Fibroblast of mammary gland (primary cell): ENCODE measurements at places on chromosomes 6 and 20.

DNA sequence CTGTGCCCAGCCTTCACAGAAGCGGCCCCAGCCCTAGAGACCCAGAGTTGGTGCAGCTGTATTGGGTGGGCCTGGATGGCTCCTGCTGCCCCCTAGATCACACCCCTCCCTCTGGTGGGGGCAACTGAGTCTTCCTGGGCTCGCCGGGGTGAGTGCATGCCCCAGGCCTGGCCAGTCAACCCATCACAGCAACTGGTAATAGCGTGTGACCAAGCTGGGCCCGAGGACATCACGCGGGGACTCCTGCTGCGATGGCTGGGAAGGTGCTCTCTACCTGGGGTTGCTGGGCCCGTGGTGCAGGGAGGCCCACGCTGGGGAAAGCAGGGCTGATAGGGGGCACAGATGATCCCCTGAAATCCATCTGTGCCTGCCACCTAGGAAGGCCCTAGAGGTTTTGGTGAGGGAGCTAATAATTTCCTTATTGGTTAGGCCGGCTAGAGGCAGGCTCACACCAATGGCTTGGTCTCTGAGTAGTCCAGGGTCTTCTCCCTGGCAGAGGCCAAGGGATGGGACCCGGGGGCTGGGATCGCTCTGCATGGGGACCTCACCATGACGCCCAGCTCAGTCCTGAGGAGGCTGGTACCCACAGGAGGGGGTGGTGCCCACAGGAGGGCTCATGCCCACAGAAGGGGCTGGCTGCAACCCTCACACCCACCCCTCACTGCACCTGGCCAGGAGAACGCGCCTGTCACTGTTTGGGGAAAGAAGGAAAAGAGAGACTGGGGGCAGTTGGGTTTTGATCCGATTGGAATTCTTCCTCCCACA is 103.9 kb downstream of the ASXL1 start:
- DNase-seq, result no peak

DNA sequence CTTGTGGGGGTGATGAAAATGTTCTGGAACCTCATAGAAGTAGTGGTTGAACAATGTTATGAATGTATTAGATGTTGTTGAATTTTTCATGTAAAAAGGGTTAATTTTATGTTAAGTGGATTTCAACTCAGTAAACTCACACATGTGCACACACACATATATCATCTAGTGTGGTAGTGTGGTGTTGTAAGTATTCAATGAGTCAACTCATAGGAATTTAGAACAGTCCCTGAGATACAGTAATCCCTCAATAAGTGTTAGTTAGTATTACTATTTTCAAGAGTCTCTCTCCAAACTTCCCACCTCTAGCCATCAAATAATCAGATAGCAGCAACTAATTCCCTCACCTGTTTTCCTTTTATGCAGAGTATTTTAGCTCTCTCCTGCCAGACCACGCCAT is 563.1 kb upstream of the JARID2 start:
- DNase-seq, result peak; percentile 83

GRCh38 chr6:91132461-91132860 is 545.6 kb upstream of the MAP3K7 start:
- no peak for DNase-seq

- DNase-seq, result no peak
Observed at GRCh38 chr6:144145541-144145940, 4.8 kb upstream of the STX11 start.

DNA sequence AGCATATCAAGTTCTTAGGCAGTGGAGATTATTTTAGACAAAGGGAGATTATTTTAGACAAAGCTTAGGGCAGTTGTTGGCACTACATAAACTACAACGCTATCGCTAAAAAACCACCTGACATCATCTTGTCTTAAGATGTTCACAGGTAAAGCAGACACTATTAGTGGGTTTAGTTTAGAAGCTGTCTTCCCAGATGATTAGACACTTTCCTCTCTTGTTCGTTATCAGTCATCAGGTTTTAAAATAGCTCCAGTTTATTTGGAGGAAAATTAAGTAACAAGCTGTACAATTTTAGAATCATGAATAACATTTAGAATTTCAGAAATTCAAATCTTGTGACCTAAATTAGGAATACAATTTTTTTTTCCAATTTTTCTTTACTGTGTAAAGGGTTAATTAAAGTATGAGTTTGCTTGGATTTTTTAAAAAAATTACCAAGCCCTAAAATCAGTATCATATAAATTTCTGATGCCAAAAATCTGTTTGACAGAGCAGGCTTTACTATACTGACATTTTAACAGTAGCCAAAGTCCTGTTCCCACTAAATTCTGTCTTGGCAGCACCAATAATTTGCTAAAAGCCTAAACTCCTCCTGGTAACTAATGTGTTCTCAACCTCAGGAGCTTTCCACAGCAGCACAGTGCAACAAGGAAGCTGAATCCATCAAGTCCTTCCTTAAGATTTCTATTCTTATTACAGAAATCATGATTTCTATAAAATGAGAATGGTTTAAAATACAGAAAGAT is 109.0 kb downstream of the HIVEP2 start:
- DNase-seq, result no peak

DNA sequence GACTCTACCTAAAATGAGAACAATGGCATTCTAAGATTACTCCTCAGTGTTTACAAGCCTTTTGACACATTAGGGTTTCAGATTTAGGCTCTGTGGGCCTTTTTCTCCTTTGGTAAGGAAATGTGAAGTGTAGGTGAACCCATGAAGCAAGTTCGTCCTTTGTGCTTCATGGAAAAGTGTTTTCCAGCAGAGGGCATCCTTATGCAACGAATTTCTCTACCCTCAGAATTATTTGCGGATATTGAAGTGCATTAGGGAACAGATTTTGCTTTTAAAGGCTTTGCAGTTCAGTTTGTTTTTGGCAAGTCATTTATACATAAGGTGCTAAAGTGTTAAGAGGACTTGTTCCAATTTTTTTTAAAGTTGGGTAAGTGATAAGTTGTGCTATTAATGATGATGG is 55.7 kb upstream of the FERMT1 start:
- peak; percentile 34 for DNase-seq

DNA sequence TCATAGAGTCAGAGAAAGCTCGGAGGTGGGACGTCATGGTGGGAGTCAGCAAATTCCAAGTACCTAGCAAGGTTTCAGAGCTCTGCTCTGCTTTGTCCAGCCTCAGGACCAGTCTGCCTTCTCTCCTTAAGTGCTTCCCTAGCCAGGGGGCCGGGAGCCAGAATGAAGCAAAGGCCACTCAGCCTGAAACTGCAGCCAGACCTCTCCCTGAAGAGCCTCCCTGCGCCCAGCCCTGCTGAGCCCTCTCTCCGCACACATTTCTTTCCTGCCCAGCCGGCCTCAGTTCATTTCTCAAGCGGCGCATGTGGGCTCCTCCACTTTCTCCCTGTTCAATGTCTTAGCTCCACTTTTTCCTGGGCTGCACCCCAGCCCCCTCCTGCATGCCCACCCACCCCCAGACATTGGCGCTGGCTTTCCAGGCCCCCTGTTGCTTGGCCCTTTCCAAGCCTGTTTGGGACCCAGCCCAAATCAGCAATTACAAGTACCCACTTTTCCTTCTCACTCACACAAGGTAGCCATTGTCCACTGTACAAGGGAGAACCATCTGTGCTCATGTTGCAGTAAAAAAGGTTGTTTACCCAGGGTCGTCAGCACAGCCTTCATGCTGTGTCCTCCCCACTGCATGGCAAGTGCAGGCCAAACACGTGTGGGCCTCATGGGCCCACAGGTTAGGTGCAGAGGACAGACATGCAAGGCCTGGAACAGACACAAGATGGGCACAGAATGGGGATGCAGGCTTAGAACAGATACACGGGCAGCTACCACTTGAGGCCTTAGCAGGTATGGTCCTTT is 147.1 kb downstream of the MRPL14 start:
- no peak for DNase-seq

DNA sequence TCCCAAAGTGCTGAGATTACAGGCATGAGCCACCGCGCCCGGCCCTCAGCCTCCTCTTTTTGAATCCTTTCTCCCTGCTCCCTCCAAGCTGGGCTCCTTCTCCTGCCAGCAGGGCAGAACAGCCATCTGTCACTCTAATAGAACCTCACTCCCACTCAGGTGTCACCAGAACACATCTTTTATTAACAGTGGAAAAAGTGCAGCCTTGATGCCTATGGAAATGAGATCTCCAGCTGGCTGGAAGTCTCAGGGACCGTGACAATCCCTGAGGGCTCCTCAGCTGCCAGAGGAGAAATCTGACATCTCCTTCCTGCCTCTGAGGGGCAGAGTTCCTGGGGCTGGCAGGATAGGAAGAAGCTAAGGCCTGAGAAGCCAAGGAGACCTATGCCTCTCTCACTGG is 28.0 kb downstream of the TMC2 start:
- DNase-seq, result no peak

DNA sequence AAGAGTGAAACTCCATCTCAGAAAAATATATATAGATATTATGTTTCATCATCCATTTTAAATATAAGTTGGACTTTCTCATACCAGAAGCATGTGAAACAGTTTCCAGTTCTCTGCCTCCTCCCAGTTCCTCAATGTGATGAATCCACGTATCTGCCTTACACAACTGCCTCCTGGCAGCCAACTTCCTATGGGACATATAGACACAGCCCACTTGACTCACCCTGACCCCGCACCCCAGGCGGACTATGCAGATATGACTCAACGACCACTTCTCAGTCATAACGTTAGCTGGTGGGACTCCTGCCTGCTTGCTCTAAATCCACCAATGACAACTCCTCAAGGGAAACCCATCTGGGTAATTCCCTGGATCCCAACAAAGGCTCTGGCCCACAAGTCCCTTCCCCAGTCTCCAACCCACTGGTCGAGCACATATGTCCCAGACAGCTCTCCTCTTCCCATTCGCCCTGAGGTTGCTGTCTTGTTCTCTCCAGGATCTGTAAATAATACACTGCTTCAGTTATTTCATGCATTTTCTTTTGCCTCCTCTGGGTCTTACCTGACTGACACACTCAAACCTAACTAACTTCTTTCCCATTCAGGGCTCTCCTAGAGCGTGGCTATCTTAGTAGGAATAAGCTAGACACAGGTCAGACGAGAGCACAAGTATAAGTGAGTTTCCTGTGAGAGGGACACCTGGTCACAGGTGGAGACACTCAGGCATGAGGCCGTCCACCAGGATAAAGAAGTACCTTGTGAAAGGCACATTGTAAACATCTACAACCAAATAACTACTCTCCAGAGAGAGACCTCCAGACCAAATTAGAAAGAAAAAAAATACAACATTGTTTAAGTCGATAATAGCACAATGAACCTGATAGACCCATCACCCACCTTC is 548.5 kb downstream of the CD83 start:
- peak; percentile 100 for DNase-seq

GRCh38 chr6:158552055-158552795 is 7.7 kb upstream of the TMEM181 start:
- no peak for DNase-seq

DNA sequence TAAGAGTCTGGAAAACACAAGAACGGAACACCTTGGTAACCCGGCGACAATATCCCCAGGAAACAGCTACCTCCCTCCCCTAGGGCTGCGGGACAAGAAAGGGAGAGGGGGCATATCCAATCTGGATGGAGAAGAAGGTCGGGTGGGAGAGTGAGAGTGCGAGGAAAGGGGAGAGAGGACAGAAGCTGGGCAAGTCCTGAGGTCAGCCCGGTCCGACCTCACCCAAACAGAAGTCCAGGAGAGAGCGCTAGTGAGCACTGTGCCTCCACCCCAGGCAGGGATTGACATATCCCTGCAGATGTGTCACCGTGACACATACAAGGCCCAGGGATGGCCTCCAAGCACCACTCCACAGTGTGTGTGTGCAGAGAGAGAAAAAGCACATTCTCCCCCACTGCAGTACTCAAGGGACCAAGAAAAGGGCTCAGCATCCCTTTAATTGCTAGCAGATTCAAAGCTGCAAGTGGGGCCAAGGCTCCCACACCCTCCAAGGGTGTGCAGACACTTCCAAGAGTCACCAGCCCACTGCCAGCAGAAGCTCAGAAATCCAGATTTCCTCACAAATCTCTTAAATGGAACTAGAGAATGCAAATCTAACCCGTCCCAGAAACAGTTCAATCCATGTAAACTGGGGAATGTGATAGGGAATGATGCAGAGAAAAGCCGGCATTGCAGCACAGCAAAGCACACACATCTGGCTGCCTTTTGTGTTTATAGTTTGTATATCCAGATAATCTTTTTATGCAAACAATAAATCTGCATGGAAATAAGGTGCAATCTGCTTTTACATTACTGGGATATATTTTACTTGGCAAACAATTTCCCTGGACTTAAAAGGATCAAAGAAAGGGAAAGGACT is 3.1 kb downstream of the PXDC1 start:
- DNase-seq, result peak; percentile 93

DNA sequence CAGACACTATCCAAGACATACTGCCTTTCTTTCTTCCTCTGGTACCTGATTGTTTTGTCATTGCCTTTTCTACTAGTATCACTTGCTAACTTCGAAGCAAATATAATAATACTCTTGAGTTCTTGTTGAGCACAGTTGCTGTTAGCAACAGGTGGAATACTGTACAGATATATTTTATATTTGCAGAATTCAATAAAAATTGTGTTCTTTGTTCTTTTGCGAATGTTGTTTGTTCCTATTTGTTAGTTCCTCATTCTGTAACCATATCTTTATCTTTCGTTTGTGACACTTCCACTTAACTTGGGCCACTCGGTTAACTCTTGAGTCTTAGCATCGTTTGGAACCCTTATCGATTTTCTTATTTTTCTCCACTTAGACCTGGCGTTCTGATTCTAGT is 868 bp downstream of the CYB5R4 start:
- no peak for DNase-seq

DNA sequence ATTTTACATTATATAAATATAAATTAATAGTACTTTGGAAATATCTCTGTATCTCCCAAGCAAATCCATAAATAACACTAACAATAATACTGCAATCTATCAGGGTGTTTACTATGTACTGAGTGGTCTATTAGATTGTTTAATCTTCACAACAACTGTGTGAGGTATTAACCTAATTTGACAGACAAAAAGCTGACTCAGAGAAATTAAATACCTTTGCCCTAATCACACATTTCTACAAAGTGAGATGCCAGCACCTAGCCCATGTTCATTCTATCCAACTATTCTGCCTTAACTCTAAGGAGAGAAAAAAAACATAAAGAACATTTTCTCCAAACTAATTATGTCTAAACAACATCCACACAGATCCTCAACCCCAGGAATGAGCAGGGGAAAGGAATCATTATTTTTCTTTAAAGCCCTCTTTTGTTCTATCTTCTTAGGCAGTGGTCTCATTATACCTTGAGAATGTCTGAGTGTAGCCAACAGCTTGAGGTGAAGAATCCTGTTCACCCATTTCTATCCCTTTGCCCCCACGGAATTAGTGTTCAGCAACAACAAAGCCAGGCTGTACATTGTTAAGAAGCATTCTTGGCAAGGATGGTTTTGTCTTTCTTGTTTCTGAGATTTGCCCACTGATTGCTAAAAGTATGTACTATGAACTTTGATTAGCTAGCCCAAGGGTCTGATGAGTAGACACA is 42.7 kb downstream of the PRL start:
- DNase-seq, result no peak

- DNase-seq, result no peak
Observed at GRCh38 chr6:9657994-9658393, 756.9 kb downstream of the TFAP2A start.

- DNase-seq, result peak; percentile 94
Observed at GRCh38 chr6:37818536-37819176, 871 bp upstream of the ZFAND3 start.
